ENCODE measurements at places on chromosomes 4 and X.

- no peak for DNase-seq
Measured at GRCh38 chr4:174252412-174252811, 31.1 kb downstream of the FBXO8 start.

GRCh38 chr4:172009446-172010230 lies 196.4 kb downstream of the GALNTL6 start:
- DNase-seq, result no peak

DNA sequence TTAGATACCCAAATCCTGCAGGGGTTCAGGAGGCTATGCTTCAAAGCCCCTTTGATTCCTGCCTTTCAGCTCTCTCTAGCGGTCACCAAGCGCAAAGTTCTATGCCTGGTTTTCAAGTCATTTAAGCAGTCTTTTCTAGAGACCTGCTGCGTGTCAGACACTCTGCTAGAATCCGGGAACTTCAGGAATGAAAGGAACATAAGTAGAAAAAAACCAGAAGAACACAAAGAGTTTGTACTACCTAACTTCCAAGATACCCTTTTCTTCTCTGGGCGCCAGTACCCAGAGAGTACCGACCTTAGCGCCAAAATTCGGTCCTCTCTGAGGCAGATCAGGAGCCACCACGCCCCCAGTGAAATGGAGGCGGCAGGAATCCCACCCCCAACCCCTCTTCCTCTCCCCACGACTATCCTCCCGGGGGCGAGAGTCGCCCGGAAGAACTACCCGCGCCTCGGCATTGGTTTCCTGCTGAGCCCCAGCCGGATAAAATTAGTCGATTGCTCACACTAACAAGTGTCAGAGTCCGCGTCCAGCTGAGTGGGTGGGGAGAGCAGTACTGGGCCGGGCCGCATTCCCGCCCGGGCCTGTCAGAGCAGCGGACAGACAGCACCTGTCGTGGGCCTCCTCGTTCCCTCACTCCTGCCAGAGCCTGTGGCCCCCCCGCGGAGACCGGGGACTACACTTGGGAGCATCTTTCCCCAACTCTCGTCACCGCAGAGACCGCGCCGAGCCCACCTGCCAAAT lies 78.8 kb downstream of the RLIM start:
- DNase-seq, result peak; percentile 62

DNA sequence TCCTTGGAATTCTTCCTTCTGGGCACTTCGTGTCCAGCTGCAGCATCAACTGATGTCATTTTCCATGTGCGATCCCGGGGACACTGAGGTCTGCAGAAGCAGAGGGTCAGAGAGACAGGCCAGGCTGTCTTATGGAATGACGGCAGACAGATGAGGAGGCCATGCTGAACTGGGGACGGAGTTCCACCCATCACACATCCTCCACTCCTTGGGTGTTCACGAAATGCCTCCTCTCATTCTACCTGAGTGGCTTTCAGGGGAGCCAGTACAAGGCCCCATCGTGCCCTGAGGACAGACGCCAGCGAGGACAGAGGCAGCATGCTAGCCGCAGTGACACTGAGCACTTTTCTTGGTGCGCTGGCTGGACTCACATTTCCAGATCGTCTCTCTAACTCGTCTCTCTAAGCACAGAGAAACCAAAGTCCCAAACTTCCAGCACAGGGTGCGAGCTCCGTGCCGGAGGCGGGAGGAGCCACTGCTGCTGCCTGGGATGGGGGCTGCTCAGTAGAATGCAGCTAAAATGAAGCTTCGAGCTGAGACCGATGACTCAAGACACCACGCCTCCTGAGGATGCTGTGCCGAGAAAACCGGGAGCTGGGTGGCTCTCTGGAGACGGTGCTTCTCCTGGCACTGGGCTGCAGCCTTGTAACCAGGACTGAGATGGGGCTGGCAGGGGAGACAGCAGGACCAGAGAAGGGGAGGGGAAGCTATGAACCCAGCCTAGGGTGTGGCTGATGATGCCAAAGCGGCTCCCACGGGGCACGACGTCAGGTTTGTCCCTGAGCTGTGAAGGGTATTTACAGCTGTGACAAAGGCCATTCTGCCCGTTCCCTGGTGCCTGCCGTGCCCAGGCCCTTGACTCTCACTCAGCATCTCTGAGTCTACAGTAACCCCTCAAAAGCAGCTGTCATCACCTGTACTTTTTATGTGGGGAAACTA lies 8.2 kb downstream of the ABLIM2 start:
- DNase-seq, result no peak

GRCh38 chr4:65175585-65175984 lies 494.7 kb downstream of the EPHA5 start:
- DNase-seq, result no peak

DNA sequence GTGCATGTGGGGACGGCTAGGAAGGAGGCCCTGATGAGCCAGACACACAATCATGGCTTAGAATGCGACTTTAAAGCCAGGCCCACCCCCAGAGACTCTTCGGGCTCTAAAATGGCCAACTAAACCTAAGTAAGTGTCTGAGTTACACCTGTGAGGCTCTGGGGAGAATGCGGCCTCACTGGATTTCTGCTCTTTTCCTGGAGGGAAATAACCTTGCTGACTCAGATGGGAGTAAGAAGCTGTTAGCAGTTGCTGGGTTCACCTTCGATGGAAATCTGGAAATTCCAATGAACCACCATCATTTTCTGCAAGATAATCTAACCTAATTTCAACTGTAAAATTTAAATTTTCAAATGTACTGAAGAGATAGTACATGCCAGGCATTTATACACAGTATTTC lies 97.6 kb upstream of the MAML3 start:
- no peak for DNase-seq

DNA sequence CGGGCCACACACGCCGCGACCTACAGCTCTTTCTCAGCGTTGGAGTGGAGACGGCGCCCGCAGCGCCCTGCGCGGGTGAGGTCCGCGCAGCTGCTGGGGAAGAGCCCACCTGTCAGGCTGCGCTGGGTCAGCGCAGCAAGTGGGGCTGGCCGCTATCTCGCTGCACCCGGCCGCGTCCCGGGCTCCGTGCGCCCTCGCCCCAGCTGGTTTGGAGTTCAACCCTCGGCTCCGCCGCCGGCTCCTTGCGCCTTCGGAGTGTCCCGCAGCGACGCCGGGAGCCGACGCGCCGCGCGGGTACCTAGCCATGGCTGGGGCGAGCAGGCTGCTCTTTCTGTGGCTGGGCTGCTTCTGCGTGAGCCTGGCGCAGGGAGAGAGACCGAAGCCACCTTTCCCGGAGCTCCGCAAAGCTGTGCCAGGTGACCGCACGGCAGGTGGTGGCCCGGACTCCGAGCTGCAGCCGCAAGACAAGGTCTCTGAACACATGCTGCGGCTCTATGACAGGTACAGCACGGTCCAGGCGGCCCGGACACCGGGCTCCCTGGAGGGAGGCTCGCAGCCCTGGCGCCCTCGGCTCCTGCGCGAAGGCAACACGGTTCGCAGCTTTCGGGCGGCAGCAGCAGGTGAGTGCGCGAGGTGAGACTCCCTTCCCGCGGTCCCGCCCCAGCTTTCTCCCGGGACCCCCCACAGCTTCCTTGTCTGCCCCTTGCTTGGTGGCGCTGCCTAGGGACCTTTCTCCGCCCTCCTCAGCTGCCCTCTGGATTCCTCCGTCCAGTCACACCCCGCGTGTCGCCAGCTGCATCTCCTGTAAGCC lies 678 bp downstream of the BMP3 start:
- DNase-seq, result peak; percentile 30

GRCh38 chr4:185874516-185875230 lies 62.7 kb upstream of the SORBS2 start:
- DNase-seq, result no peak

DNA sequence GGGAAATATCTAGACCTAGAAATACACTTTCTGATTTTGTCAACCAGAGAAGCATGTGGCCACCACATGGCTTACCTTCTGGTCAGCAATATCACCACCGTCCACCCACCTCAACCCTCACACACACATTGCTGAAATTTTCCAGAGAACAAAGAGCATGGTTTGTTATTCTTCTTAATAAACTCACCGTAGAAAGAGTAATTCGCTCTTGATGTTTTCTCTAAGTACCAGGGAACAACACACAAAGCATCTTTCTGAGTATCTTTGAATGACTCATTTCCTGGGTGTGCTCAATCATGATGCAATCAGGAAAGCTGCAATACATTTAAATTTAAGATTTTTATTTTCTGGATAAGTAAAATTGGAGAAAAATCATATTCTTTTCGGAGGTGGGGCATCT lies 24.7 kb upstream of the LRAT start:
- no peak for DNase-seq

DNA sequence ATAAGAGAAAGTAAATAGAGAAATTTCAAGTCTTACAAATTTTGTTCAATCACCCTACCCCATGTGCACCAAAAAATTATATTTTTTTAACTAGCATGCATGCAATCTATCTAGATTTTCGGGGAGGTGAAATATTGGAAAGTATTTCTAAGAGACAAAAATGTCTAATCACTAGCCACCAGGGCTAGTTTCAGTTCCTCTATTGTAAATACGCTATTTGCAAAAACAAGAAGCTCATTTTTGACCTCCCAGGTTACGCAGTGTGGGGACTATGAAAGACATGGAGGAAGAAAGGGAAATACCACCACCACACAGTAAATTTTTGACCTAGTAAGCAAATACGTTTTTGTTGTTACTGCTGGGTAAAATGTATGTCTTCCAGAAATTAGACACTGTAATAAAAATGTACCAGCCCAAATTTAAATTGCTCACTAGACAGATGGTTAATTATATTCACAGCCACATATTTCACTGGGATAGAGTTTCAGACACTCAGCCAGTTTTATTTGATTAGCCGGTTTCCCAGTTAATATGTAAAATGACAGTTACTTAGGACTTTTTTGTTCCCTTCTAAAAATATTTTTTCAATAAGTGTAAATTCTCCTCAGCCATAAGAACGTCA lies 2.2 kb downstream of the NEXMIF start:
- peak; percentile 13 for DNase-seq

GRCh38 chrX:20517565-20517964 lies 250.9 kb upstream of the RPS6KA3 start:
- no peak for DNase-seq

- DNase-seq, result no peak
Measured at GRCh38 chr4:61462451-61463326, 262.6 kb downstream of the ADGRL3 start.

DNA sequence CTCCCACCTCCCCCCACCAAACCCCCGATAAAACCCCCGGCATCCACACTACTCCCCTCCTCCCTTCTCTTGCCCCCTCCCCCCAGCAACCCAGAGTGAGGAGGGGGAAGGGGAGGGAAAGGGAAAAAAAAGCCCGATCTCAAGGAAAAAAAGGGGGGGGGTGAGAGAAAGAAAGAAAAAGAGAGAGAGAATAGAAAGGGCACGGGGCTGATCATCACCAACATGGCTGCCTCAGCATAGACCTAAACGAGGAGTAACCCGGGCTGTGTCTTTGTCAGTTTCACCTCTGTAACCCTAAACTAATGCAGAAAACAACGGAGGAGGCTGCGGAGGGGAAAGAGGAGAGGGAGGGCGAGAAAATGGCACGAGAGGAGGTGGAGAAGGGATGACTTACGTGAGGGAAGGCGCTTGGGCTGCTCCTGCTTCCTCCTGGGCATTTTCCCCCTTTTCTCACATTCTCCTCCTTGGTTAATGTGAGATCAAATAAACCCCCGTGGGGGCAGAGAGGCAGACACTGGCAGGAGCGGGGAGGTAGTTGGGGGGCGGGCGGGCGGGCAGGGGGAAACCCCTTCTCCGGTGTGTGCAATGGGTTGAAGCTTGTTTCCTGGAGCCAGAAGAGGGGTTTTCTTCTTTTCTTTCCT lies 532 bp downstream of the ZNF827 start:
- DNase-seq, result peak; percentile 1

DNA sequence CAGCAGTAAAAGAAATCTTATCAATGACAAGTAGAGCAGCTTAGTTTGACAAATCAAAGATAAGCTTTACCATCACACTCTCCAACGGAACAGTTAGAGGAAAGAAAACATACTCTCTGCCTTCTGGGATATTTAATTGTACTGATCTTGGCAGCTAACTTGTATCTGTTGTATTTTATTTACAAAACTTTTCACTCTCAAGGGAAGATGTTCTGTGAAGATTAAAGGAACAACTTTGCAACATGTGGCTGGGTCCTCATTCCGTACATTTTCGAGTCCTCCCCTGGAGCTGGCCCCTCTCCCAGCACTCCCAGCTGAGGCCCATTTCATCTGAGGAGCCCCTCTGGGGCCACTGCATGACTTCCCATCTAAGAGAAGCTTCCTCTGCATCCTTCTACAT lies 74.4 kb downstream of the RPS3A start:
- DNase-seq, result no peak

DNA sequence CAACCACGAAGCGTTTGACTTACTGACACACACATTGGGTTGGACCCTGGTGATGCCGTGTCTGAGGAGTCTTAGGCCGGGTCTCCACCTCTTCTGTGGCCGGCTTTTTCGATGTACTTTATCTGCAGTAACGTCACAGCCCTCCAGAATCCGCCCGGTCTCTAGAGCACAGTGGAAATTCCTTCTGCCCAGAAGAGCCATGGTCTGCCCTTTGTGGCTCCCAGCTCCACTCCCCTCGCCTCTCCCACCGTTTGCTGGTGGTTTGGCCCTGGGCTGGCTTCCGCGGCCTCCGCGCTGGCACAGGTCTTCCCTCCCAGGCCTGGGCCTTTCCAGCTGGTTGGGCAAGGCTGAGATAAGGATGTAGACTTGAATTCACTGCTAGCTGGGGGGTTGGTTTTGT lies 4.3 kb downstream of the MAEA start:
- DNase-seq, result no peak

DNA sequence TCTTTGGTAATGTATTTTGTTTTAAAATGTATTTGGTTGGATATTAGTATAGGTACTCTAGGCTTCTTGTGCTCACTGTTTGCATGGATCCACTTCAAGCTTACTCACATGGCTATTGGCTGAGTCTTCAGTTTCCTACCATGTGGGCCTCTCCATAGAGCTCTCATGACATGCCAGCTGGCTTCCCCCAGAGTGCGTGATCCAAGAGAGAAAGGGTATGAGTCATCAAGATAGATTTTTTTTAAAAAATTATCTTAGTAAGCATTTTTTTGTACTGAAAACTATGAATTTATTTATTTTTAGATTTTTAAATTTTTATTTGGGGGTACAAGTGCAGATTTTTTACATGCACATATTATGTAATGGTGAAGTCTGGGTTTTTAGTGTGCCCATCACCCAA lies 219.1 kb upstream of the AMOT start:
- DNase-seq, result no peak

- DNase-seq, result no peak
Measured at GRCh38 chr4:62130230-62130629, 930.1 kb downstream of the ADGRL3 start.

- peak; percentile 78 for DNase-seq
Measured at GRCh38 chrX:150092549-150092948, 154.3 kb upstream of the EOLA2 start.

- DNase-seq, result no peak
Measured at GRCh38 chrX:70481471-70482270, 37.0 kb downstream of the DLG3 start.

- DNase-seq, result no peak
Measured at GRCh38 chr4:144699565-144699964, 53.6 kb downstream of the HHIP start.
